ENCODE measurements at places on chromosomes 16 and 17.
A peak's percentile ranks its signal among the peaks of the same experiment; 100 is the strongest.

DNA sequence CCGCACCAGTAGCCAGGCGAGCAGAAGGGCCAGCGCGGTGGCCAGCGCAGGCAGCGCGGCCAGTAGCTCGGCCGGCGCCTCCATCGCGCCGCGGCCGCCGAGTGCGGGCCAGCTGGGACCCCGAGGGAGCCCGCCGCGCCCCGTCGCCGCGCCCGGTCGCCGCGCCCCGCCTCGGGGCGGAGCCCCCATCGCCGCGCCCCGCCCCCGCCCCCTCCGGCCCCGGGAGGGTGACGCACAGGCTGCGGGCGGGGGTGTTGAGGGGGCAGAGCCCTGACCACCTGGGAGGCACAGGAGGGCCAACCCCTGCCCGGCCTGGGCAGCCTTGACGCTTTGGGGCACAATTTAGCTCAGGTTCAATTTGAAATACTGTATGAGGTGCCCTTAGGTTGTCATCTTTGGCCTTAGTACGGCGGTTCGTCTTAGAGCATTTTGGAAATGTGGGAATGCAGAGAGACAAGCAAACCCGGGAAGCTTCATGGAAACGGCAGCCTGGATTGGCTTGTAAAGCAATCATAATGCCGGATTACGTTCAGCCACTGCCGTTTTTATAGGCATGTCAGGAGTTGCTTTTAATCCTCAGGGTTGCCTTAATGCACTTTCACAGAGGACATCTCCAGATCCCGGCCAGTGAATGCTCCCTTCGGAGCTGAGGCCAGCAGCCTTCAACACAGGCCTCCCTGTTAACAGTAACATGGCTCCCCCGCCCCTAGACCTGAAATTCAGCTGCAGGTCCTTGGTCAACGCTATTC is at the start of gene MXRA7:
Gene MXRA7, minus strand, starts transcription at position 103 of the 749 bp plus-strand sequence. Its CDS starts 19 bp downstream, at position 84.
- DNase-seq: no peak

DNA sequence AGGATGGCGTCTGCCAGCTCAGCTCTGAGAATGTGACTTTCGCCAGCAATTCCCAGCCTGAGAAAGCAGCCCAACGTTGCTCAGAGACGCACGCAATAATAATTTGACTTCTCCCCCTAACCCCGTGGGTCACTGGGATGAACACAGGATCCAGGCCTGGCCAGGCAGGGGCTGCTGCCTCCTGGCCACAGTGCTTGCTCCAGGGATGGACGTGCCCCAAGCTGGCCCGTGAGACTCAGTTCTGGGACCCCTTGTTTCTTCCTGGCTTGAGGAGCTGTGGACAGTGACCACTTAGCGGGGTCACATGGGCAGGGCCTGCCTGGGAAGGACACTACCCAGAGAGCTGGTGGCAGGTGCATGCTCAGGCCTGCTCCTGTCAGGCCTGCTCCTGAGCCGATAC is 13.5 kb upstream of the DPEP1 start:
- DNase-seq: no peak

GRCh38 chr17:72699545-72699944 is 392.9 kb downstream of the SLC39A11 start:
- no peak for DNase-seq

GRCh38 chr17:50972577-50972976 is 106.4 kb upstream of the TOB1 start:
- no peak for DNase-seq

DNA sequence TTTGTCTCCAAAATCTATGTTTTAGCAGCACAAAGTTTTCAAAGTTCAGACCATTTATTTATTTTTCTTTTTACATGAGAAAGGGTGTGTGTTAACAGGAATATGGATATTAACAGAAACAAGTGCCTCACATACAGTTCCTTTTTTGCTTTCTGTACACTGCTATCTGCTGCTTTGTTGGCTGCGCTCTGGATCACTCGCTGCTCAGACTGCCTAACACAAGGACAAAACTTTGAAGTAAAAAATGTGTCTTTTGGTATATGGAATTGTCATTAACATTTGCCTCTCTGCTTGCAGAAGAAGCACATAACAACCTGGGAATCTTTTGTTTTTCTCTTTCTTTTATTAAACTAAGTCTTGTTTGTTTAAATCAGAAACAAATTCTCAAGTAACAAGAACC is 262.8 kb downstream of the ZFHX3 start:
- no peak for DNase-seq

GRCh38 chr17:39705786-39706348 is 6.0 kb downstream of the ERBB2 start:
- no peak for DNase-seq

DNA sequence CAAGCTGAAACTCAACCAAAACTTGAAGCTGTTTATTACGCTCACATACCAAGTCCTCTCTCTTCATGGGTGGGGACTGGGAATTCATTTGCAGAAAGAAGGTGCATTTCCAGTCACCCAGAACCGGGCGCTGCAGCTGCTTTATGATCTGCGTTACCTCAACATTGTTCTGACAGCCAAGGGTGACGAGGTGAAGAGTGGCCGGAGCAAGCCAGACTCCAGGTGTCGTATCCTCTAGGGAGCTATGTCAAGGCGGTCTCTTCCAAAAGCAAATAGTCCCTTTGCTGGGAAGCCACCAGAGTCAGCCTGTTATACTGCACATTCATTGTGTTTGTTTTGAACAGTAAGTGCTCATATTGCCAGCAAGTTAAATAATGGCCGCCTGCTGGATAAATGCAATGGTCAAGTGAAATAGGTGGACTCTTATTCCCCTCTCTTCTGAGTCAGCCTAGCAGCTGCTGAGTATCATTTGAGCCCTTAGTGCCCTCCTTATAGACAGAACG is 12.7 kb downstream of the COG1 start:
- no peak for DNase-seq

DNA sequence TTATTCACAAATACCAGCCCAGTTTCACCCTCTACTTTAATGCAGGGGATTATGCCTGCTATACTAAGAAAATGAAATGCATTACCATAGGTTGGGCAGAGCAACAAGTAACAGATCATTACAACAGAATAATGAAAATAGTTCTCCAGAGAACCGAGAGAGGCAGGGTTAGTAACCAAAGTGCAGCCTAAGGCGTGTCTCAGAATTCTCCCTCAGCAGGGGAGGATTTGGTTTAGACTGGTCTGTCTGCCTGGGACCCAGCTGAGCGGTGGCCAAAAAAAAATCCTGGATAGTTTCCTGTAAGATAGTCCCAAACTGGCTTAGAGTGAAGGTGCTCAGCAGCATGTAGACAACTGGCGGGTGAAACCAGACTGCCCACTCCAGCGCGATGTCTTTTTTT is 30.8 kb upstream of the ADCY7 start:
- DNase-seq: no peak

GRCh38 chr17:72342061-72342460 is 221.2 kb downstream of the SOX9 start:
- DNase-seq: no peak

- peak; percentile 58 for DNase-seq
These were observed 19.9 kb upstream of the ZNF750 start for GRCh38 chr17:82859431-82860403.

DNA sequence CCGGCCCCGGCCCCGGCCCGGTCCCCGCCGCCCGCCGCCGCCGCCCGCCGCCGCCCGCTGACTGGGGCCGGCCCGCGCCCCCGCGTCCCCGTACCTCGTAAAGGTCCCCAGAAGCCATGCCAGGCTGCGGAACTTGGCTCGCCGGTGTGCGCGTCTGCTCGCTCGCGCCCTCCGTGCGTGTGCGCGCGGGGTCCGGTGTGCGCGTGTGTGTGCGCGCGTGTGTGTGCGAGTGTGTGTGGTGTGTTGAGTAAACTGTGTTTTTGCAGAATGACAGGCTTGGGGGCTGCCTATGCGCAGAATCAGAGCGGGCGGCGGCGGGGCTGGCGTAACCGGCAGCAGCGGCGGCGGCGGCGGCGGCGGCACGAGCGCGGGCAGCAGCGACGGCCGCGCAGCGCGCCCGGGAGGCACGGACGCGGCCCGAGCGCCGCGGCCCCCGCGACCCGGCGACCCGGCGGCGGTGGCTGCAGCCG is 307 bp downstream of the CDYL2 start:
- DNase-seq: peak; percentile 54

GRCh38 chr17:4420692-4421131 is 13.0 kb upstream of the SPNS3 start:
- DNase-seq: peak; percentile 63

DNA sequence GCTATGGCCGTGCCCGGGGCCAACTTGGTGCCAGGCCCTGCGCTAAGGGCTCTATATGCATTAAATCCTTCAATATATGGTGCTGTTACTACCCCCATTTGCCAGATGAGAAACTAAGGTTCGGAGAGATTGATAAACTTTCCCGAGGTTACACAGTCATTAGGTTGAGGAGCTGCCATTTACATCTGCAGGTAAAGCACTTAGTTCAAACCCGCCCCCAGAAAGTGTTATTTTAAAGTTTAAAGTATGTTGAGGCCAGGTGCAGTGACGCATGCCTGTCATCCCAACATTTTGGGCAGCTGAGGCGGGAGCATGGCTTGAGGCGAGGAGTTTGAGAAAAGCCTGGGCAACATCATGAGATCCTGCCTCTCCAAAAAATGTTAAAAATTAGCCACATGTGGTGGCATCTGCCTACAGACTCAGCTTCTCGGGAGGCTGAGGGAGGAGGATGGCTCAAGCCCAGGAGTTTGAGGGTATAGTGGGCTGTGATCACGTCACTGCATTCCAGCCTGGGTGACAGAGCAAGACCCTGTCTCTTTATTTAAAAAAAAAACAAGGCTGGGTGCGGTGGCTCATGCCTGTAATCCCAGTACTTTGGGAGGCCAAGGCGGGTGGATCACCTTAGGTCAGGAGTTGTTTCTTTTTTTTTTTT is 264.7 kb downstream of the PARN start:
- no peak for DNase-seq

DNA sequence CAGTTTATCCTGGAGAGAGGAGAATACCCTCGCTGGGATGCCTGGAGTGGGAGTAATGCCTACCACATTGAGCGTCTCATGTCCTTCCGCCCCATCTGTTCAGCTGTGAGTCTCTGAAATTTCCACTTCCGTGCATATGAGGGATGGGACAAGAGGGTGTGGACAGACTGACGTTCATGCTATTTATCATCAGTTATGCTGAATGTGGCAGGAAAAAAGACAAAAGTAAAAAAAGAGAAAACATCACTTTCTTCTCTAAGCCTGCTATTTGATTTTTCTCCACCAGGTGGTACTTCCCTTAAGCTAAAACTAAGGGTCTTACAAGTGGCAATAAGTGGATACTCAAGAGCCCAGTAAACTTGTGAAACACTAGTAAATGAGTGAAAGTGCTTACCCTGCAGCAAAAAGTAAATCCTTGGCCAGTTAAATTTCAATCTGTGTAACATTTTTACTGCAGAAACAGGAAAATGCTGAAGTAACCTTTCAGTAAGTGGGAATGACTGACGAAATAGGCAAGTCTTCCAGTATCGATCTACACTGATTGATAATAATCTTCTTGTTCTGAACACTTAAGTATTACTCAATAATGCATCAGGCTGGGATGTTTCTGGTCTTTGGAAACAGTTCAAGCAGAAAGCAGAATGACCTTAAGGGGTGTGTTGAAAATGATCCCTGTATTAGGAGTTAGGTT is 5.6 kb downstream of the CRYBA1 start:
- DNase-seq: no peak

- peak; percentile 32 for DNase-seq
These were observed 240.0 kb downstream of the C16orf95 start for GRCh38 chr16:87076950-87077749.

GRCh38 chr17:49519781-49520180 is 24.7 kb downstream of the NGFR start:
- DNase-seq: no peak
